ENCODE measurements at places on chromosomes 4 and X. TPM values are rescaled to one million over a fixed set of nuclear protein-coding genes. Genes with fewer than 3 reads are reported as not detected.

DNA sequence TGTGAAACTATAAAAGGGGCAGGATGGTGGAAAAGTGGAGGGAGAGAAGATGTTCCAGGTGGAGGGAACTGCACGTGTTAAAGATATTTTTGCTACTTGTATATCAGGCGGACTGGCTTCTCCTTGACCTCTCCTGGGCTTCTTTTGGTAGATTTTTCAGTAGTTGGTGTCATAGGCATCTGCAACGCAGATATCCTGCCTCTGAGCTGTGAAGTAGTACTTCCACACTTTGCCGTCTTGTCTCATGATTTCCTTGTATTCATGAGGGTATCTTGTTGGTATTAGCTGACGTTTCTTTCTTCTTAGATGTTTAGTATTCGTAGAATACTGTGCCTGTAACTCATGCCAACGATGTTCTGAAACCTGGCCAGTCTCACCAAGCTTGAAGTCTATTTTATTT is 81.0 kb downstream of the WWC2 start:
- no peaks in the 10 kb centered on the region for H3K27me3 ChIP-seq
- H3K4me3 ChIP-seq, result no peak overlapping the region
- H3K4me1 ChIP-seq, result no peaks in the 10 kb centered on the region
- no peak overlapping the region for H3K27ac ChIP-seq

- no peaks in the 10 kb centered on the region for H3K4me1 ChIP-seq
- no peak for DNase-seq
- no peak overlapping the region for H3K4me3 ChIP-seq
- H3K36me3 ChIP-seq, result no peaks in the 10 kb centered on the region
- no peak overlapping the region for H3K27ac ChIP-seq
Observed at GRCh38 chrX:3393581-3394111, 47.2 kb upstream of the MXRA5 start.

DNA sequence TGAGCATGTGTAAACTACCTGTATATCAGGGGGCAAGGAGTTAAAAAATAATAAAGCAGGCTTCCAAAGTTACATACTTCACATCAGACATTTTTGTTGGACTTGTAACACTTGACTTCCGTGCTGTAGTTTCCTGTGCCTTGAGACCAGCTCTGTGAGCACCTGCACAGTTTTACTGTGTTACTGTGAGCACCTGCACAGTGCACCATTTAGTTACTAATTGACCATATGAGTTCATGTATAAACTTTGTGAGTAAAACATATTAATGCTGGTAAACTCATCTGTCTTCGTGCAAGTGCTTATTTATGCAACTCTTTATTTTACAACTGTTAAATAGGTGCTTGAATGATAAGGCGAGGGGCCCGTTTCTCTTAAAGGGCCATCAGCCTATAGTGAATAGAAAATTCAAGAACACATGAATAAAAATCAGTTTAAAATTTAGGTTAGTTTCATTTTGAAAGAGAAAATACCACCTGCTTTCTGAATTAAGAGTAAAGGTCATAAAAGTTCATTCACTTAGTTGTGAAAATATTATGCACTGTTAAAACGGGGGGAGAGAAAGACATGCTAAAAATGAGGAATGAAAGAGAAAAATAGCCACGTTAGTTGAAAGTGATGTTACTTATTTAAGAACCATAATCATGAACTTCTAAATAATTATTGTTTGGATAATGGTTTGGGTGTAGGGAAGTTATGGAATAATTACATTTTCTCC is 42.4 kb downstream of the USP9X start:
- H3K27ac ChIP-seq, result no peak overlapping the region
- no peak for DNase-seq
- H3K27me3 ChIP-seq, result no peaks in the 10 kb centered on the region
- peaks cover 10% of the 10 kb centered on the region for H3K36me3 ChIP-seq

DNA sequence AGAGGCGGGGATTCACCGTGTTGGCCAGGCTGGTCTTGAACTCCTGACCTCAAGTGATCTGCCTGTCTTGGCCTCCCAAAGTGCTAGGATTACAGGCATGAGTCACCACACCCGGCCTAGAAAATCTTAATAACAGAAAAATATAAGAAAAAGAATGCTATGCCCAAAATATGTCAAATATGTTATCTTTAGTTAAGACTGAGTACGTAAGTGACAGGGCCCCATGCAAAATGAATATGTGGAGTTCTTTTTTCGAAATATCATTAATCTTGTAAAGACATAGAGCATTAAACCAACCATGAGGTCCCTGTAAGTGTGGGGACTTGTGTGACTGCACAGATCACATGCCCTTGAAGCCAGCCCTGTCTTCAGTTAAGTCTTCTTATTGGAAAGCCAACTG is 8.9 kb upstream of the ZNF518B start:
- peaks cover 25% of the 10 kb centered on the region for H3K27me3 ChIP-seq
- no peaks in the 10 kb centered on the region for H3K36me3 ChIP-seq
- H3K27ac ChIP-seq, result no peak overlapping the region
- H3K4me3 ChIP-seq, result no peak overlapping the region
- DNase-seq, result no peak

GRCh38 chrX:18490806-18491555 is 65.6 kb downstream of the CDKL5 start:
- no peaks in the 10 kb centered on the region for H3K36me3 ChIP-seq
- H3K27ac ChIP-seq, result no peak overlapping the region
- no peak overlapping the region for H3K4me3 ChIP-seq
- H3K27me3 ChIP-seq, result no peaks in the 10 kb centered on the region
- no peaks in the 10 kb centered on the region for H3K4me1 ChIP-seq
- DNase-seq, result no peak

DNA sequence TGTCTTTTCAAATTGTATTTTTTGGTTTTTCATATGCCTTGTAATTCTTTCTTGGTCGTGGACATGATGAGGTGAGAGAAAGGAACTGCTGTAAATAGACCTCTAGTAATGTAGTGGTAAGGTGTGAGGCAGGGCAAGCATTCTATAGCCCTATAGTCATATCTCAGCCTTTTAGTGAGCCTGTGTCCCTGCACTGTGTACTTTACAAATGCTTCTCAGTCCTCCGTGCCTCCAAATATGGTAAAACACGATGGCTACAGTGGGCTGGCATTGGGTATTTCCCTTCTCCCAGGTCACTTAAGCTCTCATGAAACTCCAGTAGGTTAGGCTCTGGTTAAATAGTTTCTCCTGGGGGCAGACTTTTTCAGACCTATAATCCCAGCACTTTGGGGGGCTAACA is 57.9 kb upstream of the PLS3 start:
- no peak for DNase-seq
- no peaks in the 10 kb centered on the region for H3K4me1 ChIP-seq
- no peak overlapping the region for H3K4me3 ChIP-seq

DNA sequence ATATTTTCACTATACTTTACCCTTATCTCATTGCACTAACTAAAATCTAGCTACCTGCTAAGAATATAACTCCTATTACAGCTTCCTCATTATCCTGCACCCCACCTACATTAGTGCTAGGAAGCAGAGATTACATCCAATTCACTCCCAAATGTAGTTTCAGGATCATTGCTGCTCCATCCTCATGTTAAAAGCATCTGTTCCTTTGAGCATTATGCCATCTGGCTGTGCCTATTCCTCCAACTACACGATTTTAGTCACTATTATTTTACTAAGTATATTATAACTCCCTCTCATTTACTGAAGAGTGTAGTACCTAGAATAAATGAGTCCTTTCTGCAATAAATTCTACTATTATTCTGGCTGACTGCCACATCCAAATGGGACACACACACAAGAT is 1586.9 kb downstream of the TECRL start:
- no peaks in the 10 kb centered on the region for H3K4me1 ChIP-seq
- no peaks in the 10 kb centered on the region for H3K36me3 ChIP-seq
- no peaks in the 10 kb centered on the region for H3K27me3 ChIP-seq
- H3K27ac ChIP-seq, result no peak overlapping the region

- no peak overlapping the region for H3K27ac ChIP-seq
- no peaks in the 10 kb centered on the region for H3K4me1 ChIP-seq
- DNase-seq, result no peak
- no peaks in the 10 kb centered on the region for H3K27me3 ChIP-seq
- no peaks in the 10 kb centered on the region for H3K36me3 ChIP-seq
- no peak overlapping the region for H3K4me3 ChIP-seq
Observed at GRCh38 chrX:122625239-122625638, 558.8 kb upstream of the GRIA3 start.

GRCh38 chrX:42772874-42773273 is 5.1 kb downstream of the PPP1R2C start:
- DNase-seq, result no peak
- H3K4me3 ChIP-seq, result no peak overlapping the region
- H3K36me3 ChIP-seq, result no peaks in the 10 kb centered on the region
- no peaks in the 10 kb centered on the region for H3K27me3 ChIP-seq

DNA sequence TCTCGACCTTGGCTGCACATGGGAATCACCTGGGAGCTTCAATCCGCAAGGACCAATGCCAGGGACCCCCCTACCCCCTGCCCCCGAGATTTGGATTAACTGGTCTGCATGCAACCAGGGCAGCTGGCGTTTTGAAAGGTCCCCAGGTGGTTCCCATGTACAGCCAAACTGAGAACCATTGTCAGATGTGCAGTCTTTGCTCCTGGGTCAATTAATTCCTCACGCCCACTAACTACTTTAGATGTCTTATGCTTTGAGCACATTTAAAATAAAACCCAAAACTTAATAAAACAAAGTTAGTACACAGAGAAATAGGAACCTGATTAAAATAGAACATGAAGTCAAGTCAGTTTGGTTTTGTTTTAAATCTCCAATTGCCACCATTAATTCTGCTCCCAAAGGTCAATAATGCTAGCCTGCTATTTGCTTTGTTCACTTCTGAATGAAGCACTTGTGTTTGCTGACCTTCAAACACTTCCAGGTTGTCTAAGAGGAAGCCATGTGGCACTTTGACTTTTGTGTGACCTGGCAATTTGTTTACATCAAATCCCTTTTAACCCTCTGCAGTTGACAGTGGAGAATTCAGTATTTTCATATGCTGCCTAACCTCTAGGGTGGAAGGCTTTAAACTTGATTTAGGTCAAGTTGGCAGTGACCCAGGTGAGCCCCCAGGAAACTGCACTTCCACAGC is 27.2 kb upstream of the TMSB4X start:
- H3K36me3 ChIP-seq, result no peaks in the 10 kb centered on the region
- H3K4me1 ChIP-seq, result peaks cover 33% of the 10 kb centered on the region
- no peak overlapping the region for H3K4me3 ChIP-seq
- peak overlapping the region; percentile 72 for H3K27ac ChIP-seq
- H3K27me3 ChIP-seq, result no peaks in the 10 kb centered on the region
- no peak for DNase-seq

DNA sequence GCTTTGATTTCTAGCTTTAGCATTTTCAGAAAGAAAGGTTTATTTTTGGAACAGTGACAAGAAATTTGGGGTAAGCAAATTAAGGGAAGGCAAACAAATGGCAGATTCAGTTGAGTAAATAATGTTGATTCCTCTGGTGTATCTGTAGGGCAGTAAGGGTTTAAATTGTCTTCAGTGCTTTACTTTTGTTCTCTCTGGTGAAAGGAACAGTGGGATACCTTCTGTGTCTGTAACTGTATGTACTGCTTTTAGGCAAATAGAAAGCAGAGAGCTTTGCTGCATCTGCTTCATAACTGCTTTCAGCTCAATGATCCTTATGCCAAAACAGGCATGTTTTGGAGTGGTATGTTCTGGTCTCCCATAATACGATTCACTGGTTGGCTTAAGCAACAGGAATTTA is 932.1 kb upstream of the SLIT2 start:
- H3K27ac ChIP-seq, result no peak overlapping the region
- no peak overlapping the region for H3K4me3 ChIP-seq
- H3K36me3 ChIP-seq, result no peaks in the 10 kb centered on the region
- DNase-seq, result no peak

- no peaks in the 10 kb centered on the region for H3K36me3 ChIP-seq
- no peaks in the 10 kb centered on the region for H3K4me1 ChIP-seq
- no peak for DNase-seq
- no peaks in the 10 kb centered on the region for H3K27me3 ChIP-seq
- H3K4me3 ChIP-seq, result no peak overlapping the region
Observed at GRCh38 chrX:38599796-38600755, 38.7 kb downstream of the TSPAN7 start.

- no peak overlapping the region for H3K27ac ChIP-seq
- no peak for DNase-seq
- H3K27me3 ChIP-seq, result no peaks in the 10 kb centered on the region
- no peaks in the 10 kb centered on the region for H3K4me1 ChIP-seq
- no peak overlapping the region for H3K4me3 ChIP-seq
- H3K36me3 ChIP-seq, result no peaks in the 10 kb centered on the region
Observed at GRCh38 chrX:110989869-110990268, 106.1 kb upstream of the PAK3 start.

- no peaks in the 10 kb centered on the region for H3K36me3 ChIP-seq
- DNase-seq, result no peak
- H3K27ac ChIP-seq, result no peak overlapping the region
Observed at GRCh38 chr4:64250488-64250887, 158.8 kb downstream of the TECRL start.

Gene ASB9
- 1.4 TPM for total RNA-seq

DNA sequence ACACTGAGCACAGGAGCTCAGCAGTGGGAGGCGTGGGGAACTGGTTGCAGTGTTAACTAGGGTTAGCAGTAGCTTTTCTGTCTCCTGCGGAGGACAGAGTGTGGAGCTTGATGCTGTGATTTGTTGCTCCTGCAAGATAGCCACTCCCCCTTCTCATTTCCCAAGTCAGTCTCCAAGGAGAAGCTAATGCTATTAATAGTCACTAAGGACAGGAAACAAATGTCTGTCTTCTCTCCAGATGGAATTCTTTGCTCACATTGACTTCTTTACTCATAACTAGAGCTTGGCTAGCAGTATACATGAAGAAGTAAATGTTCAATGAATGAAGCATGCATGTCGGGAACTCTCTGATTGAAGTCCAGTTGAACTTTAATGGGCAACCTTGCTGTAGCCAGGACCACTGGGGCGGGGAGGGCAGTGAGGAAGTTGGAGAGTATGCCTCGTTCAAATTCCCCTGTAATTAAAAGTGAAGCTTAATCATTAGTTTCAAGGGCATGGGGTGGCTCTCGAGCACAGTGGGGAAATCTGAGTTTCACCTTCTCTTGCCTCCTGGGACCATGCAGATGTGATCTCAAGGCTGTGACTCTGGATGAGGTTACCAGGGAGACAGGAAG is 156.6 kb upstream of the SCML1 start:
- no peaks in the 10 kb centered on the region for H3K4me1 ChIP-seq
- no peaks in the 10 kb centered on the region for H3K36me3 ChIP-seq
- no peaks in the 10 kb centered on the region for H3K27me3 ChIP-seq
- no peak for DNase-seq
- H3K27ac ChIP-seq, result no peak overlapping the region

DNA sequence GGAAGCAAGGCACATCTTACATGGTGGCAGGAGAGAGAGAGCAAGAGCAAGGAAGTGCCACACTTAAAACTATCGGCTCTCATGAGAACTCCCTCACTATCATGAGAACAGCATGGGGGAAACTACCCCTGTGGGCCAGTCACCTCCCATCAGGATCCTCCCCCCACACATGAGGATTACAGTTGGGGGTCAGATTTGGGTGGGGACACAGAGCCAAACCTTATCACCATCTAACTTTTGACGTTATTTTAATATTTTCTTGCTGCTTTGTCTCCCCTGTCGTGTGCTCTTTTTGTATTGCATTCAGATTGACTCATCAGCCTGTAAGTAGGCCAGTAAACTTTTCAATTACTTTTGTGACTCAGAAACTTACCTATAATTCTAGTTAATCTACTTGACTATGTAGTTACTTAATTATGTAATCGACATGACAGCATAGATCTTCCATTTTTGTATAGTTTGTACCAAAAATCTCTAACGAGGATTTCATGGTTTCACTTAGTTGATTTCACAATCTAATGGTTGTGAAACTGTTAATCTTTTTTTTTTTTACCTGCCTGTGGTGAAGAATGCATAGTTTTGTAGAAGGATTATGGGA is 18.3 kb downstream of the STIM2 start:
- peak overlapping the region; percentile 7 for H3K4me3 ChIP-seq
- peak overlapping the region; percentile 51 for H3K27ac ChIP-seq
- no peaks in the 10 kb centered on the region for H3K27me3 ChIP-seq
- H3K36me3 ChIP-seq, result no peaks in the 10 kb centered on the region

Gene AREG
- total RNA-seq, result 17.8 TPM
